ENCODE measurements at places on chromosomes 7 and 10.

GRCh38 chr10:95350830-95351228 is 60.0 kb upstream of the PDLIM1 start:
- DNase-seq, result no peak

DNA sequence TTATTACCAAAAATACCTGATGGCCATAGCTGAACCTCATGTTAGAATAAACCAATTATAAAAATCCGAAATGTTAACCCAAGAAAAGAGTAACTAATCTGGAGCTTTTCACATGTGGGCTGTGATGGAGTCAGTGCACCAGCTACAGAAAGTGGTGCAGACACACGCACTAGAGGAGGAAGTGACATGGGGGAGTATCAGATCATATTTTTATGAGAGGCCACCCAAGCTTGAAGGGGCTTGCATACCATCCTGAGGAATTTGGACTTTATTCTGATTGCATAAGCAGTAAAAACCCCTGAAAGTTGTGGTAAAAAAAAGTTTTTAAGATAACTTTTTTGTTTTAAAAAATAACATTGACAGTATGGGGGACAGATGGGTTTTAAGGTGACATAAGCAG is 1148.5 kb upstream of the CELF2 start:
- no peak for DNase-seq

DNA sequence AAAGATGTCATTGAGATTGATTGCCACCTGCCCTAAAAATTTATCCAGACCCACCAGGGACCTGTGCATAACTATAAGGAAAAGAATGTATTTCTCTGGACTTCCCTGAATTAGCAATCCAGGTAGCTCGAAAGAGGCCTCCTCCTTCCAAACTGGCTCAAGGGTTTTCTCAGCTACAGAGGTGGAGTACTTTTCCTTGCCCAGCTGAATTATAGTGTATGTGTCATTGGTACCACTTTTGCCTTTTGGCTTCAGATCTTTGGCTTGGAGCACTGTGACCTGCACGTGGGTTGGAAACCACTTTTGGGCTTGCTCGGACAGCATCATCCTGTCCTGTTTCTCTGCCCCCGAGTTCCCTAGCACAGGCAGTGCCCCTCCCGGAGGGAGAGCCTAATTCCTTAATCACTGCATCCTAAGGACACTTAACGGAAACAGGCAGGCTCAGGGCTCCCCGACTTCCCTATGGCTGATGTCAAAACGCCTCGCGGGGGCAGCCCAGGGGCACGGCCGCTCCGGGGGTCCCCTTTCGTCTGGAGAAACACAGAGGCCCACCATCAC is 825 bp downstream of the RAB11FIP2 start:
- DNase-seq, result peak; percentile 41

DNA sequence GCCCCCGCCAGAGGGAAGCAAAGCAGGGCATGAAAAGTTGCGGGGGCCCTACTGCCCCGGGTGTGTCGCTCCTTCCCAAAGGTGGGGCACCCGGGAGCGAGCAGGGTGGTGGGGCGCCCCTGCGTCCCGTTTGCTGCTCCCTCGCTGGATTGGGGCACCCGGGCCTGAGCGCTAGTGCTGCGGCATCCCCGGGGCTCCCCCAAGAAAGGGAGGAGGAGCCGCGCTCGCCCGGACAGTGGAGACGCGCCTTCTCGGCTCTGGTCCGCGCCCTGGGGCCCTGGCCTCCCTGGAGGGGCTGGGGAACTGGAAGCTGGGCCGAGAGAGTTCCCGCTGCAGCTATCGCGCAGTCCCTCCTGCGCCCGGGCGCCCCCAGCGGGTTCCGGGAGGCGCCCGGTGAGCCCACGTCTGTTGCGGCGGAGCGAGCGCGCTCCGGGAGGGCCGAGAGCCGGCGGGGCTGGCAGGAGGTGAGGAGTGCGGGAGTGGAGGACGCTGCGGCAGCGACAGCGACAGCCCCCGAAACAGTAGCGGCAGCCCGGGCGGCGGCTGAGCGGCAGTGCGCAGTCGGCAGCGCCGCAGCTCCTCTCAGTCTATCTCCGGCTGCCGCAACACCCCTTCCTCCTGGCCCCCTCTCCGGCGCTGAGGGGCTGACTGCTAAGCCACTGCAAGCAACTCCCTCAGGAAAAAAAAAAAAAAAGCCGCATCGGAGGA is 504 bp upstream of the BMPER start:
- DNase-seq, result no peak

- peak; percentile 59 for DNase-seq
These were observed 16.3 kb downstream of the LIPA start for GRCh38 chr10:89235073-89235798.

GRCh38 chr10:3568392-3568791 is 216.6 kb downstream of the KLF6 start:
- DNase-seq, result no peak

GRCh38 chr10:43939389-43939938 is 290.8 kb upstream of the ZNF32 start:
- DNase-seq, result no peak

DNA sequence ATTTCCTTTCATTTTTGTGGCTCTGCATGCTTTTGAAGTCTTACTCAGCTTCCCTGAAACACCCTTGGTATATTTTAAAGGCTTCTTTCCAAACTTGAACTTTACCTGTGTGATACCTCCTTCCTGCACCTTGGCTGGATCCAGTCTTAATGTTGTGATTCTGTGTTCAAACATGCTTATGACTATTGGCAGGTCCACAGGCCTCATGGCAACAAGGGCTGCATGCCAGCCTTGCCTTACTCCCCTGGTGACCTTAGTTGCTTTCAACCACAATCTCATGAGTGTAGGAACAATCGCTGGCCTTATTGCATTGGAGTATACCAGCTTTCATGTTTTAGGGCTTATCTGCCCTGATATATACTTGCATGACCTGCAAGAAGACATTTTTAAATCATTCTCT is 238.7 kb downstream of the KIF20B start:
- DNase-seq, result no peak

GRCh38 chr10:68043030-68043429 is 32.1 kb downstream of the HERC4 start:
- no peak for DNase-seq

DNA sequence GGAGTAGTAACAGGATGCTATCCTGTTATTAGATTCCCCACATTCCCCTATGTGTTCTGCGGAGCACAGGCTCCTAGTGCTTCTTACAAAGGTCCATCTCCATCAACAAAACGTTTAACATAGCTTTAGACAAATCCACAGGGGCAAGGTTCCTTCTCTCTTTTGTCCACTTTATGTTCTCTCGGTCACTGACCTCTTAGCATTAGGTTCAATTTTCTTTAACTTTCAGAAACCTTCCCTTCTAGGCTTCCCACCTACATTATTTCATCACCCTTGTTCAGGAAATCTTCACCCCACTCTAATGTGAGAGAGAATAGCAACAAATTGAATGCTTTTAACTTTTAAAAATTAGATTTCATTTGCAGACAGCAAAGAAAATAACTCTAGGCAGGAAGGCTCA is 84.9 kb downstream of the DOCK4 start:
- no peak for DNase-seq

DNA sequence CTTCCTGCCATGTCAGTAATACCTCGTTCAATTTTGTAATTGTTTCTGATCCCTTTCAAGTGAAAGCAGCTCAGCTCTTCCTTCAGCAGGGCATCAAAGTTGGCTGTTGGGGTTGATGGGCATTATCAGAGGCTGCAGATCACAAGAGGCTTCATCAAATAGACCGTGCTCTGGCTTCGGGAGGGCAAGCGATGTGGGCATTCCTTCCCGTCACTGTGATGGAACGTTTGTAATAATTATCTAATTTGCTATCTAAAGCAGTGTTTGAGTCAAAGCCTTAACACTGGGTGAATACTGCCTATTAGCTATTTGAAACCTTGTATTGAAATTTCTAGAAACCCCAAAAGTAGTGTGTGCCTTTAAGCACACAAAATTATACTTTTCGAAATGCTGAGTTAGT is 170.1 kb downstream of the OTUD1 start:
- DNase-seq, result no peak

DNA sequence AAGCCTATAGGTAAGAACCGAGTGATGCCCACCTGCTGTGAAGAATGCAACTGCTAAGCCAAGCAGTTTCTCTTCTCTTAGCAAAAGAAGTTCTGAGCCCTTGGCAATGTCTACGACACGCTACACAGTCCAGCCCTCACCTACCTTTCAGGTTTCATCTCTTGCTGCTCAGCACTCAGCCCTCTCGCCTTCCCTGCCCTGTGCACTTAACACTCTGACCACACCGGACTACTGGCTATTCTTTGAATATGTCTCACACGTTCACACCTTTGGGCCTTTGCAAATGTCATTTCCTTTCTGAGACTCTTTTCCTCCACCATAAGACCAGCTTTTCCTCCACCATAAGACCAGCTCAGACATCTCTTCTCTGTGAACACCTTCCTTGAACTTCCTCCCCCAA is 67.0 kb upstream of the ITGB1 start:
- no peak for DNase-seq

- no peak for DNase-seq
These were observed 17.1 kb downstream of the STEAP4 start for GRCh38 chr7:88289564-88290025.

DNA sequence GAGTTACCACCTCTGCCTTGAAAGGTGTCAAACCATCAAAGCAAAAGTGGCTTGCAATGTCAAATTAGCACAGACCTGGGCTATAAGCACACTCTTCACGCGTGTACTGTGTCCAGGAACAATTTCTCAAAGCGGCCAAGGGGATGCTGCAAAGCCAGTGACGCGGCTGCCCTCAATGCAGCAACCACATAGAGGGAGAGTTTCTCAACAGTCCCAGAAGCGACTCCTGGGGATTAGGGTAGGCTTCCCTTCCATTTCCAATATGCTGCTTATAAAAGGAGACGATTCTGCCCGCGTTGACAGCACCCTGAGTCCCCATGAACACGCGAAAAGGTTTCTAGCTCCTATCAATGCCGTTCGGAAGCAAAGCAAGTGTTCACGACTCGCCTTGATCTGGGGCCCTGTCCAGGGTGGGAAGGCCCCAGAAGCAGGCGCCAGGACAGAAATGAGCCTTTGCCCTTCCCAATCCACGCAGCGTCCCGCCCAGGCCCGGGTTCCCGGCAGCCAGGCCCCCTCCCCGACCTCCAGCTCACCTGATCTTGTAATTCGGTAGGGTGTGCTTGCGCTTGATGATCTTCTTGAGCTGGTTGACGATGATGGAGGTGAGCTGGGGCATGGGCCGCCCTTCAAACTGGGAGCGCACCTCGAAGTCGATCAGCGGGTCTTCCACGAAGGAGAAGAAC is 1.3 kb downstream of the PDZD8 start:
- DNase-seq, result no peak

- DNase-seq, result no peak
These were observed 8.2 kb upstream of the FAS start for GRCh38 chr10:88982366-88982765.

DNA sequence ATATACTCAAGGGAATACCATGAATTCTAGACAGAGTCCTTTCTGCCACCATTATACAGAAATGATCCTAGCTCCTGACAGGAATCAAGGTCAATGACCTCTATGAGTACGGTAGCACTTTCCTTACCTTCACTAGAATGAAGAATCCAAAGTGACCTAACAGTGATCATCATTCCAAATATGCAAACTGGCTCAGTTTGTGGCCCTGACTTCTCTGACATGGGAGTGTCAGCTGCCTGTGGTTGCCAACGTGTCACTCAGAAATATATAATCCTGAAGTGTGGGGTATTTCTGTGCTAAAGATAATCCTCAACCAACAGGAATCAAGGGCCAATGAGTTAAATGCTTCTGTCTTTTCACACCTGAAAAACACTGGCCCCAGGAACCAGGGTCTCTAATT is 45.7 kb downstream of the COPG2 start:
- no peak for DNase-seq

- DNase-seq, result no peak
These were observed 208.6 kb upstream of the CCDC6 start for GRCh38 chr10:60114765-60115586.

GRCh38 chr10:71392791-71393781 is 3.6 kb upstream of the CDH23 start:
- no peak for DNase-seq

- no peak for DNase-seq
These were observed 116.4 kb upstream of the KLF6 start for GRCh38 chr10:3901370-3901769.

GRCh38 chr7:116451957-116452729 is 47.4 kb upstream of the CAV2 start:
- DNase-seq, result no peak

DNA sequence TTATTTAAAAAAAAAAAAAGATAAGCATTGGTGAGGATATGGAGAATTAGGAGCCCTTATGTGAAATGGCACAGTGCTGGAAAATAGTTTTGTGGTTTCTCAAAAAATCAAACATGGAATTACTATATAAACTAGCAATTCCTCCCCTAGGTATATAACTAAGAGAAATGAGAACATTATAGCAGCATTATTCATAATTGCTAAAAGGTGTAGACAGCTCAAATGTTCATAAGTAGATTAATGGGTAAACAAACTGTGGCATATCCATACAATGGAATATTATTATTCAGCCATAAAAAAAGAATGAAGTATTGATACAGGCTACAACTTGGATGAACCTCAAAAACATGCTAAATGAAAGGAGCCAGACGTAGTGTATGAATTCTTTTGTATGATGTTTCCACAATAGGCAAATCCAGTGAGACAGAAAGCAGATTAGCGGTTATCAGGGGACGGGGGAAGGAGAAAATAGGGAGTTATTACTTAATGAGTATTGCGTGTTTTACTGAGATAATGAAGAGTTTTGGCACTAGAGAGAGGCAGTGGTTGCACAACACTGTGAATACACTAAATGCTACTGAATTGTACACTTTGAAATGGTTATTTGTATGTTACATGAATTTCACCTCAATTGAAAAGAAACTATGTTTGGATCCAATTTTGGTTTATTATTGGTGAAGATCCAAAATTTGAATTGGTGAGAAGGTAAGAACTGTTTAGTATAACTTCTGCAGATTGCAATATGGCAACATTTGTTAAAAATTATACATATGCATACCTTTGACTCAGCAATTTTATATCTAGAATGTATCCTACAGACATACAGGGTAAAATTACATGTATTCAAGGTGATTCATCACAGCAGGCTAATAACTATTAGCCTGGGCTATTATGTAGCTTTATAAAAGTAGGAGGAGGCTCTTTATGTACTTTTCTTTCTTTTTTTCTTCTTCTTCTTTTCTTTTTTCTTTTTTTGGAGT is 69.7 kb downstream of the VCL start:
- DNase-seq, result no peak

- DNase-seq, result no peak
These were observed 205.4 kb downstream of the FANK1 start for GRCh38 chr10:126101736-126102135.
